ENCODE measurements at places on chromosomes 1 and 21. TPM values are rescaled to one million over a fixed set of nuclear protein-coding genes. Genes with fewer than 3 reads are reported as not detected.

GRCh38 chr1:221263831-221264767, 384.9 kb downstream of the HLX start:
- DNase-seq, result no peak

- DNase-seq, result no peak
Measured at GRCh38 chr1:215507119-215507518, 60.0 kb upstream of the KCTD3 start.

DNA sequence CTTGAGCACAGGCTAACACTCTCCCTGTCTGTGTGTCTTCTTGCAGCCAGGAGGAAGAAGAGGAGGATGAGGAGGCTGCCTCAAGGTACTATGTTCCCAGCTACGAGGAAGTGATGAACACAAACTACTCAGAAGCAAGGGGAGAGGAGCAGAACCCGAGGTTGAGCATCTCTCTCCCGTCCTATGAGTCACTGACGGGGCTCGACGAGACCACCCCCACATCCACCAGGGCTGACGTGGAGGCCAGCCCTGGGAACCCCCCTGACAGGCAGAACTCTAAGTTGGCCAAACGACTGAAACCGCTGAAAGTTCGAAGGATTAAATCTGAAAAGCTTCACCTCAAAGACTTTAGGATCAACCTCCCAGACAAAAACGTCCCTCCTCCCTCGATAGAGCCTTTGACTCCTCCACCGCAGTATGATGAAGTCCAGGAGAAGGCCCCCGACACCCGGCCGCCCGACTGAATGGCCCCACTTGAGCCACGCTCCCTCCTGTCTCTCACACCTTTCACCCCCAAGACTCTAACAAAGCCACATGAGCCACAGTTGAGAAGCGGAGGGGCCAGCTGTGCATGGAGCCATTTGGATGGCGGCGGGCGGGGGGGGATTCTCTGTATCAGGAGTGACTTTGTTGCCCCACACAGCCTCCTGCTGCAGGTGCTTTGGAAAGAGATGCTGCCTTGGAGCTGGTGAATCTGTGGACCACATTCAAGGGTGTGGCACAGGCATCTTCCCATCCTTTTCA, 27.6 kb upstream of the FHAD1 start:
- no peak for DNase-seq

DNA sequence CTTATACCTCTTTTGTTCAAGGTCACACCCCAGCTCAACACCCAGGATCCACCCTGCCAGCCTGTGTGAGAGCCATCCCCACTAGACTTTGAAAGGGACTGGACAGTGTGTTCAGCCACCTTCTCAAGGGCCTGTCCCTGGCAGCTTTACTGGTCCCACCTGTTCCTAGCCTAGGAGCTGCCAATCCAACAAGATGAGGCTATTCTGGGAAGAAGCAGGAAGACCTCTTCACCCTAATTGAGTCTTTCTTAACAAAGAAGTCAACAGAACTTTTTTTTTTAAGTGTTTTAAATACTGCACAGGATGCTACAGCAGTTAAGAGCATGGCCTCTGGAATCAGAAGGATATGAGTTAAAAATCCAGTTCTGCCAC, 95.8 kb upstream of the HOOK1 start:
- no peak for DNase-seq

GRCh38 chr1:230086151-230086550, 19.1 kb downstream of the GALNT2 start:
- no peak for DNase-seq

The GUCA2B gene
- total RNA-seq, result not detected

The KIAA0040 gene
- total RNA-seq, result 0.73 TPM

DNA sequence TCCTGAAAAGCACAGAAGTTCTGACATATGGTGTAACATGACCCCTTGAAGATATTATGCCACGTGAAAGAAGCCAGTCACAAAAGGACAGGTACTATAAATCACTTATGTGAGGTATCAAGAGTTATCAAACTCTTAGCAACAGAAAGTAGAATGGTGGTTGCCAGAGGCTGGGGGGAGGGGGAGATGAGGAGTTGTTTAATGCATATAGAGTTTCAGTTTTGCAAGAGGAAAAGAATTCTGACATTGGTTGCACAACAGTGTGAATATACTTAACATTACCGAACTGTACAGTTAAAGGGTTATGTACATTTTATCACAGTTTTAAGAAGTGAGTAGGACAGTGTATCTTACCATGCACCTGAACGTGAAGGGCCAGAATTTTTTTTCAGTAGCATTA, 80.0 kb downstream of the USP25 start:
- no peak for DNase-seq

GRCh38 chr21:38227401-38227800, 29.4 kb upstream of the KCNJ15 start:
- DNase-seq, result no peak

The SPAG17 gene
- total RNA-seq, result not detected

DNA sequence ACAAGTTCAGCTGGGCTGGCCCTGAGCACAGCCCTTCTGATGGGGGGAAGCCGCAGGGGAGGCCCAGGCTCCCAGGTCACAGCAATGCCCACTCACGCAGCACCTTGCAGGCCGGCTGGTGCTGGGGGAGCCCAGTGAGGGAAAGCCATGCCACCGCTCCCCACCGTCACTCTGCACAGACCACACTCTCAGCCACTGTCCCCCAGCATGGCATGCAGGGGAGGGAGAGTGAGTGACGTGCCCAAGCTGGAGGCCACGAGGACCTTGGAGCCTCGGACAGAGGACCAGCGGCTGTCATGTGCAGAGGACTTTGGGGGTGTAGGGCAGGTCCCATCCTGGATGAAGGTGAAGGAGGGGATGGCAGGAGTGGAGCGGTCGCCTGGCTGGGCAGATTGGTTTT, 25.1 kb downstream of the SLC45A1 start:
- DNase-seq, result no peak

The MTR gene
- total RNA-seq, result 37.8 TPM

GRCh38 chr1:89069951-89070350, 4.9 kb upstream of the GBP1 start:
- no peak for DNase-seq

DNA sequence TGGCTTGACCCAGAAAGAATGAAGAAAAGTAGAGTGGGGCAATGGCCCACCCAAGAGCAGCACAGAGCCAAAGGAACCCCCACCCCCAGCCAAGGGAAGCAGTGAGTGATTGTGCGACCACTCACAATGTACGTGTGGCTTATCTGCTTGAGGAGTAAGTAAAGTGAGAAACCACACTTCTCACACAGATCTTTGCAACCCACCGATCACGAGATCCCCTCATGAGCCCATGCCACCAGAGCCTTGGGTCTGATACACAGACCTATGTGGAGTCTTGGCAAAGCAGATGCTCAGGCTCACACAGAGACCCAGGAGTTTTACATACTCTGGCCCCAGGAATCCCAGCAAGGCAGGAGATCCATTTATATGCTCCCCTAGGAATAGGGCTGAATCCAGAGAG, 14.0 kb upstream of the SLC9C2 start:
- no peak for DNase-seq

GRCh38 chr1:65729259-65729658, 63.4 kb upstream of the PDE4B start:
- DNase-seq, result no peak

DNA sequence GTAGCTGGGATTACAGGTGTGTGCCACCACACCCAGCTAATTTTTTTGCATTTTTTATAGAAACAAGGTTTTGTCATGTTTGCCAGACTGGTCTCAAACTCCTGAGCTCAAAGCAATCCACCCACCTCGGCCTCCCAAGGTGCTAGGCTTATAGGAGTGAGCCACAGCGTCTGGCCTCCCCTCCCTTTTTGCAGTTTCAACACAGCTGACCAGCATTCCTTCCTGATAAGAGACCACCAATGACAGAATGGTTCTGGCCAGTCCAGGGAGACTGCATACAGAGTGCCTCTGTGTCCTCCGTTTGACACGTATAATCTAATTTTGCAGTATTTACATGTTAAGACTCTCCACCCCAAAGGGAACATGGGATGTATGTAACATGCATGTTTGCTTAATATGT, 46.4 kb upstream of the CACHD1 start:
- no peak for DNase-seq

The KCND3 gene
- 2.1 TPM for total RNA-seq

- DNase-seq, result no peak
Measured at GRCh38 chr1:214958486-214958885, 124.1 kb upstream of the KCNK2 start.

The SLC1A7 gene
- total RNA-seq, result not detected

DNA sequence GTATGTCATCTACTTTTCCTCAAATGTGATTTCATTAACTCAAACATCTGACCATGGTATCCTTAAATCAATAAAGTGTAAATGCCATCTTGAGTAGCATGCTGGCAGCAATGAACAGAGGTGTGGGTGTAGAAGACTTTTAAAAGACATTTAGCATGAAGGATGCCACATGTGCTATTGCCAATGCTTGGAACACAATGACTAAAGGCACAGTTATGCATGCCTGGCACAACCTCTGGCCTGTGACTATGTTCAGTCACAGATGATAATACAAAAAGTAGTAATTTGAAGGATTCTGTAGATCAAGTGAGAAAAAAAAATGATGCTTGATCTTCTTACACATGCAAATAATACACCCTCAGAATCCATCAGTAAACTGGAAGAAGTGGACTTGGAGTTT, 938.9 kb upstream of the ADGRL4 start:
- no peak for DNase-seq

- no peak for DNase-seq
Measured at GRCh38 chr1:212355230-212355969, 59.3 kb downstream of the PACC1 start.

The BLACAT1 gene
- total RNA-seq, result not detected

DNA sequence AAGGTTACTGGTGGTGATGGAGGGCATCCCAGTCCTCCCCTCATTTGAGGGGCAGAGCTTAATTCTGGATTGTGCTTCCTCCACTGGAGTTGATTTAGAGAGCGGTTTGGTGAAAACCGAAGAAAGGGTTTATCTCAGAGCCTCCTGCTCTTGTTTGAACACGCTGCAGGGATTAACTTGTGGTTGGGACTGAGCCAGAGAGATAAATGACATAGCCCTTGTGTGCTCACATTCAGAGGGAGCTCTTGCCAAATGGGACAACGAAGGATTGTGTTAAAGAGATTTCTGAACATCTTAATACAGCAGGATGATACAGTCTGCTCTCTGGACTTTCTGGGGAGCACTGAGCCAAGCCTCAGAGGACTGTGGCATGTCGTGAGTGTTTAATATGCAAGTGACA, 308.2 kb downstream of the DISC1 start:
- DNase-seq, result no peak

- no peak for DNase-seq
Measured at GRCh38 chr1:87963556-87963955, 634.9 kb downstream of the LMO4 start.

The TMPRSS2 gene
- total RNA-seq, result 0.21 TPM

DNA sequence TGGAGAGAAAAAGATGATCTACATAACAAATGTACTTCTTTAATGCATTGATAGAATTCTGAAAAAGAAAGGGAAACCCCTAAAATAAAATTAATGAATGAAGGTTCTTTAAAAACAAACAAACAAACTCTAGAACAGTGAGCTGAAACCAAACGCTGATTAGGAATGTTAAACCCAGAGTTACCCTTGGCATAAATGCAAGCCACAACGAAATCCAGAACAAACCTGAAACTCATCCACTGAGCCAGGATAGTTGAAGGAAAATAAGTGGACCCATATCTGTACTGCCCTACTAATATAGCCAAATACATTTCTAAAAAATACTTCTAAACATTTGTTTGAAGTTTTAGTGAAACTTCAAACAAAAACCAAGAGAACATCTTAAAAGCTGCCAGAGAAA, 505.3 kb downstream of the TTLL7 start:
- DNase-seq, result no peak

DNA sequence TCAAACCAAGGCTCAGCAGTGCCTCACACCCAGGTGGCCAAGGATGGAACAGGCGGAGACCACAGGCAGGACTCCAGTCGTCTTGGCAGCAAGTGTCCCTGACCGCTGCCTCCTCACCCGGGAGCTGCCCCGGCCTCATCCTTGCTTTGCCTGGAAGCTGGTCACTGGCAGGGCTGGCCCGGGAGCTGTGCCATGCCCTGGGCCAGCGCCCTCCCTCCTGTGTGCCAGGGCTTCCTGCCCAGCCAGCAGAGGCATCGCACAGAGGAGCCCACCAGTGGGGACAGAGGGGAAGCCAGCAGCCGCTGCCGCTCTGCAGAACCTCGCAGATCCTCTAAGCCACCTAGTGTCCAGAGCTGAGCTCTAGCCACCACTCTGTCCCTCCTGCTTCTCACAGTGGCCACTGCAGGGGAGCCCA, 7.8 kb downstream of the CASZ1 start:
- DNase-seq, result no peak

DNA sequence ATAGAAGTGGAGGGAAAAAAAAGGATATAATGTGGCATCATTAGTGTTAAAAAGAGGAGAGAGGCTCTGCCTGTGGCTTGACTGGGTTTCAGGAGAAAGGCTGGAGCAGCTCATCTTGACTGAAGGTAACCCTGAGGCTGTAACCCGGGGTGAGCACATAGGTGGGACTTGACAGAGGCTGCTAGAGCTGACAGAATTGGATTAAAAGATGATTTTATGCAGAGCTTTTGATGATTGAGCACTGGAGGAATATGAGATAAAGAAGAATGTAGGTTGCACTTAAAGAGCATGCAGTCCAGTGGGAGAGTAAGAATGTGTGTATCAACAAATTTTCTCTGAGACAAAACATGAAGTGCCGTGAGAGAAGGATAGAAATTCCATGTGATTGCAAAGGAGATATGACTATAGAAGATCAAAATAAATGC, 17.3 kb downstream of the LAMC1 start:
- no peak for DNase-seq

DNA sequence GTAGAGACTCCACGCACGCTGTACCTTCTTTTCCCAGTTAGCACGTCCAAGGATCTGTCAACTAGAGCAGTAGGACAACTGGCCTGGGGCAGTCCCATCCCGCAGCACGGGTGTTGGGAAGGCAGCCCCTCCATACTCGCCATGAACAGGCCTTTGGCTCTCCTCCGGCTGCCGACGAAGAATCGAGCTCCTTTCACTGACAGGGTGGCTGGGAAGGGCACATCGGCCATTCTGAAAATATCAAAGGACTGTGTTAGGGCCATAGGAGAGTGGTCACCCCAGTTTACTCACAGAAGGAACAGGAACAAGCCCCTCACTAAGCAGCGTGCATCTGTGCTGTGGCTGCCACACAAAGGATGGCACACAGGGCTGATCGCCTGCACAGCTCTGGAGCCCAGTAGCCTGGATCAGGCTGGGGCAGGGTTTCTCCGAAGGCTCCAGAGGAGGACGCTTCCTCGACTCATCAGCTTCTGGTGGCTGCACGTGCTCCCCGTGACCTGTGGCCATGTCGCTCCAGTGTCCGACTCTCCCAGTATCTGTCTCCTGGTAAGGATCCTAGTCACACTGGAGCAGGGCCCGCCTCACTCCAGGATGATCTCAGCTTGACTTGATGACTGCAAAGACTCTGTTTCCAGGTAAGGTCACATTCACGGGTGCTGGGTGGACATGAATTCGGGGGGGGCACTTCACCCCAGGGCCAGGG, 8.9 kb downstream of the KRTAP10-1 start:
- no peak for DNase-seq

All from osteocyte (in vitro differentiated cells).